Breast epithelium (tissue), 4 donors: ENCODE measurements at places on chromosomes 12 and 14.

DNA sequence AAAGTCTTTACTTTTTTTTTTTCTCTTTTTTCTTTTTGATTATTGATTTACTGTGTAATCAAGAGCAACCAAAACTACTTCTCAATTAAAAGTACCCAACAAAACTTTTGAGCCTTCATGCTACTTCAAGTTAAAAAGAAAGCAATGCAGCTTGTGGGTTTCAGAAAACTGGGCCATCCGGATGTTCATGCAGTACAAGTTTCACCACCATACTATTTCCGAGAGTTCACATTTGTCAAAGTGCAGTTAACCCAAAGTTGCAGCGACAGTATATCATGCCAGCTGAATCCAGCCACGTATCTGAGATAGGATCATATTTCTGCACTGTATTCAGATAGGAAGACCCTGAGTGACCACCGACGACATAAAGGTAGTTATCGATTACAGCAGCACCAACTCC, 33.0 kb downstream of the KLHL28 start:
- H3K4me1 ChIP-seq, result no peaks in the 10 kb centered on the region
- H3K36me3 ChIP-seq, result peaks cover 4% of the 10 kb centered on the region
- no peak for DNase-seq
- no peak overlapping the region for H3K4me3 ChIP-seq
- no peaks in the 10 kb centered on the region for H3K27me3 ChIP-seq
- H3K27ac ChIP-seq, result no peak overlapping the region

- H3K27me3 ChIP-seq, result no peaks in the 10 kb centered on the region
- no peaks in the 10 kb centered on the region for H3K36me3 ChIP-seq
- H3K27ac ChIP-seq, result no peak overlapping the region
- no peak for DNase-seq
- no peak overlapping the region for H3K4me3 ChIP-seq
- H3K4me1 ChIP-seq, result no peaks in the 10 kb centered on the region
Measured at GRCh38 chr12:23375621-23376020, 573.8 kb downstream of the SOX5 start.

- no peaks in the 10 kb centered on the region for H3K4me1 ChIP-seq
- no peak overlapping the region for H3K4me3 ChIP-seq
- H3K36me3 ChIP-seq, result no peaks in the 10 kb centered on the region
- no peak for DNase-seq
- H3K27me3 ChIP-seq, result no peaks in the 10 kb centered on the region
- no peak overlapping the region for H3K27ac ChIP-seq
Measured at GRCh38 chr14:54935958-54936357, 33.3 kb upstream of the GCH1 start.

- H3K27ac ChIP-seq, result no peak overlapping the region
- peak; percentile 82 for DNase-seq
- H3K4me3 ChIP-seq, result no peak overlapping the region
- H3K27me3 ChIP-seq, result no peaks in the 10 kb centered on the region
- H3K36me3 ChIP-seq, result no peaks in the 10 kb centered on the region
Measured at GRCh38 chr12:120356567-120357030, 12.4 kb downstream of the MSI1 start.

DNA sequence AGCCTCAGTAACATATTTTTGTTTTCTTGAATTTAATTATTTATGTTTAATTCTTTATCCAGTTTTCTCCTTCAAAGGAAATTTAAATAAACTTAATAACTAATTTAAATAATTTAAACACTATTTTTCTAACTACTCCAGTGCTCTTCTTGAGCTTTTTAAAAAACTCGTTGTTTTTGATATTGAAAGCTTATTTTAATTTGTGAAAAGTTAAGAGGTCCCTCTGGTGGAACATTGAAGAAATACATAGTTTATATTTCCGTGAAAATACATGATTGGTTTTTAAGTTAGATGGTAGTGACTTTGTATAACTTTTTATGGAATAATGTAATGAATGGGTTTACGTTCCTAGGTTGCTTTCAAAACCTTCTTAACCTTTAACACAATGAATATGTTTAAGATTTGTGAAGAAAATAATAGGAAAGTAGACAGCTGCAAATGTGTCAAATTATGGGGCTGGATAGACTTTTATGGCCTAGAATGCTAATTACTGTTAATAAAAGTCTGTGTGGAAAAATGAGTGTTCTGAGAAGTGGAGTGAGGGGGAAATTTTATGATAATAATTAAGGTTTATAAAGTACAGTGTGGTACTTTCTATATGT, 45.9 kb upstream of the MSRB3 start:
- DNase-seq, result no peak
- no peak overlapping the region for H3K27ac ChIP-seq
- no peaks in the 10 kb centered on the region for H3K36me3 ChIP-seq
- no peaks in the 10 kb centered on the region for H3K27me3 ChIP-seq

- DNase-seq, result no peak
- no peaks in the 10 kb centered on the region for H3K36me3 ChIP-seq
- H3K4me1 ChIP-seq, result no peaks in the 10 kb centered on the region
- no peaks in the 10 kb centered on the region for H3K27me3 ChIP-seq
Measured at GRCh38 chr12:98162906-98163678, 352.3 kb upstream of the TMPO start.

- no peak overlapping the region for H3K27ac ChIP-seq
- H3K36me3 ChIP-seq, result no peaks in the 10 kb centered on the region
- no peak for DNase-seq
- peaks cover 11% of the 10 kb centered on the region for H3K27me3 ChIP-seq
- H3K4me1 ChIP-seq, result no peaks in the 10 kb centered on the region
- no peak overlapping the region for H3K4me3 ChIP-seq
Measured at GRCh38 chr12:131312793-131313545, 359.3 kb downstream of the ADGRD1 start.

DNA sequence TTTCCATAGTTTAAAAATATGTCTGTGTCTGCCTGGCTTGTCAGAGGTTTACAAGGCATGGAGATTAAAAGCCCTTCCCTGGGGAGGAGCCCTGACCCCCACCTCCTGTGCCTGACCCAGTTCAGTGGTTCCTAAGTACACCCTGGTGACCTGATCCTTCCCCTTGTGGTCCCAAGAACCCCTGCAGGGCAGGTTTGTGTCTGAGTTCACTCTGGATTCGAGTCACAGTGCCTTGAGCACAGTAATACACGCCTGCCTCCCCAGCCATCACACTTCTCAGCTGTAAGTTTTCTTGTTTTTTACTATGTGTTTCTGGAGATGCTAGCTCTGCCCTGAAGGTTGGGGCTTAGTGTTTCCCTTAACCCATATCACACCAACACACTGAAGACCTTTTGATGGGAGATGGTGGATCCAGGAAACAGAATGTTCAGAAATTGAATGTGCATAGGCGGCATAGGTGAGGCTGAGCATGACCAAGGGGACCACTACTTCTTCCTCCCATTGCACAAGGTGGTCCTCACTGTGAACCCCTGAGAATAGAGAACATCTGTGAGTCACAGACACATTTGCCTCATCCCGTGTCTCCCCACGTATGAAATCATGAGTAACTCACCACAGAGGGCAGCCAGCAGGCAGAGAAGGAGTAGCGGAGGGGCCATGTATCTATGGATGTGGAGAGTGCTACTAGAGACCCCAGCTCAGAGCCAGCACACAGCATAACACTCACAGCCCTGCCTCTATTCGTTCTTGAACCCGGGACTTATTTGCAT, 962.9 kb downstream of the TMEM121 start:
- H3K27ac ChIP-seq, result no peak overlapping the region
- no peak overlapping the region for H3K4me3 ChIP-seq
- H3K36me3 ChIP-seq, result no peaks in the 10 kb centered on the region

DNA sequence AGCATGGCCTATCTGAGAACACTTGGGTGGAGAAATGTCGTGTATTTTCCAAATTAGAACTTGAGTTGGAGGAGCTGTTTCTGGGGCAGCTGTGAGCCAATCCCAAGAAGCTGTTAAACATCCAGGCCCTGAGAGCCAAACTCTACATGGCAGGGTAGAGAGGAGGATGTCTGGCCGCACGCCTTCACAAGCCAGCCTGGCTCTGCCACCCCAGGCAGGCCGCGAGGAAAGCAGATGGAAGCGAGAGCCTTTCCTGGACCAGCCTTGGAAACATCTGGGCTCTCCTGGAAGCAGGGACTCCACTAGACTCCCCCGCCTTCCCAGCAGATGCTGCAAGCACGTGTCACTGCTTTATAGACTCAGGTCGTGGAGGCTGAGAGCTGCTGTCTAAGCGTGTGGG, 312.8 kb upstream of the FKBP4 start:
- no peak for DNase-seq
- H3K27me3 ChIP-seq, result no peaks in the 10 kb centered on the region
- H3K4me1 ChIP-seq, result no peaks in the 10 kb centered on the region
- H3K36me3 ChIP-seq, result no peaks in the 10 kb centered on the region
- no peak overlapping the region for H3K27ac ChIP-seq

GRCh38 chr14:23153851-23154796, 29.3 kb downstream of the SLC7A8 start:
- DNase-seq, result peak; percentile 90
- peak overlapping the region; percentile 96 for H3K27ac ChIP-seq
- peak overlapping the region; percentile 38 for H3K4me3 ChIP-seq
- no peaks in the 10 kb centered on the region for H3K27me3 ChIP-seq
- H3K4me1 ChIP-seq, result peaks cover 10% of the 10 kb centered on the region

GRCh38 chr14:96574633-96575632, 72.8 kb downstream of the PAPOLA start:
- H3K4me1 ChIP-seq, result no peaks in the 10 kb centered on the region
- H3K27me3 ChIP-seq, result no peaks in the 10 kb centered on the region
- H3K27ac ChIP-seq, result peak overlapping the region; percentile 62
- DNase-seq, result no peak

DNA sequence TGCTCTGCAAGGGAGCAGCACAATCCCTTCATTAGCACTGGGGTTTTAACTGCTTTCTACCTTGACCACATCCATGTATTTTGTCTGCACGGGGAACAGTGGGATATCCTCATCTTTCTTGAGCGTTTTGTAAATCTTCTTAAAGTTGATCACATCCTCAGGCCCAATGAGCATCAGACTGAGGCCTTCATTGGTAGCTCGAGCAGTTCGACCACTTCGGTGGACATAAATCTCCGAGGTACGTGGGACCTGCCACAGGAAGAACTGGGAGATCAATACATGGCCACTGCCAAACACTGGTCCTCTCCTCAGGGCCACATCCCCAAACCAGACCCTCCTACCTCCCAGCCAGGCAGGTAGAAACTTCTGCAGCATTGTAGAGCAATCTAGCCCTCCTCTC, 26.1 kb downstream of the DDX24 start:
- no peak for DNase-seq
- H3K27ac ChIP-seq, result no peak overlapping the region
- H3K4me1 ChIP-seq, result no peaks in the 10 kb centered on the region
- H3K36me3 ChIP-seq, result peaks cover 4% of the 10 kb centered on the region
- no peaks in the 10 kb centered on the region for H3K27me3 ChIP-seq
- H3K4me3 ChIP-seq, result no peak overlapping the region

- peaks cover 3% of the 10 kb centered on the region for H3K36me3 ChIP-seq
- DNase-seq, result no peak
- no peak overlapping the region for H3K4me3 ChIP-seq
- no peaks in the 10 kb centered on the region for H3K4me1 ChIP-seq
- H3K27ac ChIP-seq, result no peak overlapping the region
- H3K27me3 ChIP-seq, result no peaks in the 10 kb centered on the region
Measured at GRCh38 chr12:88698471-88698870, 118.2 kb upstream of the KITLG start.

- no peaks in the 10 kb centered on the region for H3K4me1 ChIP-seq
- no peak overlapping the region for H3K4me3 ChIP-seq
- no peaks in the 10 kb centered on the region for H3K27me3 ChIP-seq
- H3K36me3 ChIP-seq, result no peaks in the 10 kb centered on the region
- no peak for DNase-seq
- no peak overlapping the region for H3K27ac ChIP-seq
Measured at GRCh38 chr14:50998612-50999011, 54.3 kb upstream of the PYGL start.

DNA sequence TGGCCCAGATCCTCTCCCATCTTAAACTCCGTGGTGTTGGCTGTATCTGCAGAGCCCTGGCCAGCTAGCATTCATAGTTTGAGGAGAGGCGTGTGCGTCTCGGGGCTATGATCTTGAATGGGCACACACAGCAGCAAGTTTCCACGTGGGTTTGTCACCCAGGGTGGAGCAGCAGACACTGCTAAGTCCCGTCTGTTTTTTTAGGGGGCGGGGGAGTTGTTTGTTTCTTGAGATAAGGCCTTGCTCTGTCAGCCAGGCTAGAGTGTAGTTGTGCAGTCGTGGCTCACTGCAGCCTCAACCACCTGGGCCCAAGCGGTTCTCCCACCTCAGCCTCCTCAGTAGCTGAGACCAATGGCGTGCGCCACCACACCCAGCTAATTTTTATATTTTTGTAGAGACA, 20.1 kb upstream of the TEX22 start:
- no peaks in the 10 kb centered on the region for H3K36me3 ChIP-seq
- H3K27me3 ChIP-seq, result no peaks in the 10 kb centered on the region
- no peak overlapping the region for H3K4me3 ChIP-seq
- no peak overlapping the region for H3K27ac ChIP-seq

DNA sequence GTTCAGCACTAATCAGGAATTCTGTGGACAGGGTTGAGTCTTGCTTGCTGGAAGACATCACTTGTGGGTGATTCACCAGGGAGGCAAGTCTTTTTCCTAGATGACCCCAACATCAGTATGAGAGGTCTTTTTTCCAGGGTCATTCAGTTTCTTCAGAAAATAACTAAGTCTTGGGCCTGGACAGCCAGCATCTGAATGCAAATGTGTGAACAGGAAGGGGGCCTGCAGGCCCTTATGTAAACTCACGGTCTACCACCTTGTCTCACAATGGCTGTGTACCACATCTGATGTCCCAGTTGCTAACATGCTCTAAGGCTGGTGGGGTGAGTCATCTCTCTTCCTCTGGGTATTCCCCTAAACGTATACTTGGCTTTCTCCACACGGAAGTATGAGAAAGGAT, 79.2 kb downstream of the HECTD4 start:
- H3K4me3 ChIP-seq, result no peak overlapping the region
- no peaks in the 10 kb centered on the region for H3K36me3 ChIP-seq
- no peaks in the 10 kb centered on the region for H3K4me1 ChIP-seq
- no peak overlapping the region for H3K27ac ChIP-seq
- DNase-seq, result no peak
- no peaks in the 10 kb centered on the region for H3K27me3 ChIP-seq

DNA sequence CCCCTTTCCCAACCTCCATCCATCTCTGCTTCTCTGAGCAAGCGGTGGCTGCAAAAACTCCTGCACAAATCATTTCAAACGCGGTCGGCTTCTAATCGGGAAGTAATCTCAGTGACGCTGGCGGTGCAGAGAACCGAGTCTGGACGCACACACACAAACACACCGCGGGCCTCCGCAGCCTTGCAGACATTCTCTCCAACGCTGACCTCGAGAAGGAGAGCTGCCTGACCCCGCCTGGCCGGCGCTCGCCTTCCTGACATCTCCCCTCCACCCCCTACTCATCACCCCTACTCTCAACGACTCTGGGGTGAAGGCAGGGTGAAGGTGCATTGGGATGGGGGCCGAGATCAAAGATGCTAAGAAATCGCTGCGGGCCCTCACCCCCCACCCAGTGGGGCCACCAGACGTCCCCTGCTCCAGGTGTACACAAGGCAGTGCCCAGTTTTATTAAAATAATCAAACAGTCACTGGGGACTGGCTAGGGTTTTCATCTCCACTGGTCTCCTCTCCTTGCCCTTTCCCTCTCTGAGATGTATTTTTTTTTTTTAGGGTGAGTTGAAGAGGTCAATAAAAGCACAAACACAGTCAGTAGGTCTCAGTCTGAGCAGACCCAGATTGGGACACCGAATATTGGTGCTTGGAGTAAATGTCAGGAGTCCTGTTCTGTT, 506 bp upstream of the TBX5 start:
- H3K4me3 ChIP-seq, result peak overlapping the region; percentile 53
- no peaks in the 10 kb centered on the region for H3K4me1 ChIP-seq
- no peak for DNase-seq
- H3K36me3 ChIP-seq, result no peaks in the 10 kb centered on the region

GRCh38 chr12:14454098-14454907, 88.8 kb downstream of the ATF7IP start:
- no peak for DNase-seq
- H3K27me3 ChIP-seq, result no peaks in the 10 kb centered on the region
- no peak overlapping the region for H3K4me3 ChIP-seq
- H3K4me1 ChIP-seq, result no peaks in the 10 kb centered on the region
- peaks cover 4% of the 10 kb centered on the region for H3K36me3 ChIP-seq
